ENCODE measurements at places on chromosomes 2 and 18.

- DNase-seq = no peak
Observed at GRCh38 chr2:26088038-26088643, 54.3 kb downstream of the RAB10 start.

DNA sequence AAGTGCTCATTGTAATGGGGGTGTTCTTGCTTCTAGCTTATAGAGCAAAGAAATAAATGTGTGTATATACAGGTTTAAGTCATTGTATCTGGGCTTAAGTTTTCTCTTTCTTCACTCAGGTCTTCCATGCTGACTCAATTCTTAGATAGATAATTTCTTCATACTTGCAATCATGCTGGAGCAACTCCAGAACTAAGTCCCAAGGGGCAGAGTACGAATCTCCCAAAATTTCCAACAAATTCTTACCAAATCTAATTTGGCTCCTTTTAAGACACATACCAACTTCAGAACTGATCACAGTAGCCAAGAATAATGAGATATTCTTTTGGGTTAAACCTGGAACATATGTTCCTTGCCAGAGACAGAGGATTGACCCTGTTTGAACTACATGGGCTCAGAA is 4.3 kb upstream of the SPAG16 start:
- no peak for DNase-seq

DNA sequence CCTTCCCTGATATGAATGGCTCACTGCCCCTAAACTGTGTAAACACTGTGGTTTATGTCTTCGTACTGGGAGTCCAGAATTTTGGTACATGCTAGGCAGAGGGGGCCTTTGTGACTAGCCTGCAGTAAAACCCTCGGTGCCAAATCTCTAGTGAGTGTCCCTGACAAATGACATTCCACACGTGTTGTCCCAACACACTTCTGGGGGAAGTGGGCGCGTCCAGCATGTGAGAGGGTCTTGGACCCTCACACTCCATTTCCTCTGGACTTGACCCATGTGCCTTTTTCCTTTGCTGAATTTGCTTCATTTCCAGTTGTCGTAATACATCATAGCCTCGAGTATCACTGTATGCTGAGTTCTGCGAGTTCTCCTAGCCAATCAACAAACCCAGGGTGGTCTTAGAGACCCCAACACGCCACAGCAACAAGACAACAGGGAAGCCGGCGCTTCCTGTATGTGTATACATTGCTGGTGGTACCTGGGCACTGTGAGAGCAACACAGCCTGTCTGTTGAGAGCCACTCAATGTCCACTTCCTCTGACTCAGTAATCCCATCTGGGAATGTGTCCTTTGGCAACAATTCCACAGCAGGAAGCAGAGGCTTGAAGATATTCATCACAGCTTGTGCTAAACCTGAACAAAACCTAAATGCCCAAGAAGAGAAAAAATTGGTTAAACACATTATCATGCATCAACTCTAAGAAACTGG is 26.9 kb upstream of the SLC66A3 start:
- no peak for DNase-seq

GRCh38 chr2:11465485-11466306 is at the start of gene E2F6:
TSS of gene E2F6 (minus strand) at chr2:11466161. CDS start at chr2:11465879, 282 bp downstream.
- DNase-seq = peak; percentile 94

- DNase-seq = no peak
Observed at GRCh38 chr18:22473366-22473765, 55.7 kb upstream of the CTAGE1 start.

GRCh38 chr18:23415515-23415914 is 37.6 kb upstream of the RIOK3 start:
- DNase-seq = no peak

DNA sequence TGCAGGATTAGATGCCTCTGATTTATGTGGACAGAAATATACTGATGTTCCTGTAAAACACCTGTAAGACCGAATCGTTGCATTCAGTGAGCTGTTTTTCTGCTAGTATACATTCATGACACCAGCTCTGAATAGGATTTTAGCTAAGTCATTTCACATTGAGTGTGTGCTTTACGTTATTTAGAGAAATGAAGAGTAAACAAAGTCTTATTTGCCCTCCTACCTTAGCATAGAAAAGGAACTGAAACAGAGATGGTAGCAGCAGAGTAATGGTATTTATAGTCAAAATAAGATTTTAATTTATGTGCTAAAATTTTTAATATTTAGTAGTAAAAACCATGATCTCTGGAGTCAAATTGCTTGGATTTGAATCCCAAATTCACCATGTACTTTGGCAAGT is 168.0 kb downstream of the CERS6 start:
- no peak for DNase-seq

DNA sequence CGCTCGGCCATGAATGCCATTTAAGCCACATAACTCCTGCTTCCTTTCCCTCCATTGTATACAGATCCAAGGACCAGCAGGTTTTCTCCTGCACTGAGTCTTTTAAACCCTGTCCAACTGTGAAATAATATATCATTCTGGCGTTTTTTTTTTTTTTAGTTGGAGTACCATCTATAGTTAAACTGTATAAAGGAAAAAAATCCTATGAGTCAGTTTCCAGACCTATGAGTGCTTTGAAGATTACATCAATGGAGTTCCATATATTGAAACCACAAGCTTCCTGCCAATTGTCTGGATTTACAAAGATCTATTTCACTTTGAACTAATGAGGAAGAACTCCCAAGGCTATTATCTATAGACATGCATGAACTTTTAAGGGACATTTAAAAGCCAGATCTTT is 2.4 kb upstream of the MALT1 start:
- DNase-seq = no peak

DNA sequence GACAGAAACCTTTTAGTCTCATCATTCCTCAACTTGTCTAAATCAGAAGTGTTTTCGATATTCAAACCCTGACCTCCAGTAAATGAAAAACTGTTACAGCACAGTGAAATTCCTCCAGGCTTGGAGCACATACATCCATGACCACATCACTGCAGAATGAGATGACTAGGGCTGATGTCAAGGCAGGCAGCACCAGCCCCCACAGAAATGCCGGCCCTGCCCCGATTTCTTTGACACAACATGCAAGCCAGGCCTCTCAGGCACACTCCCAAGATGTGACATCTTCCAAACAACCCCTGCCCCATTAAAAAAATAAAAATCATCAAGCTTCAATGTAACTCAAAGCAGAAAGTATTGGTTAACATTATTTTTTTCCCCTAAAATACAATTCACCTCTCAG is 103.3 kb downstream of the CTAGE1 start:
- no peak for DNase-seq

GRCh38 chr18:33987206-33987605 is 237.5 kb downstream of the NOL4 start:
- no peak for DNase-seq

- DNase-seq = peak; percentile 23
Observed at GRCh38 chr2:98778741-98779483, 48.0 kb upstream of the MGAT4A start.

- DNase-seq = no peak
Observed at GRCh38 chr2:58698620-58699019, 457.5 kb upstream of the FANCL start.

- no peak for DNase-seq
Observed at GRCh38 chr18:13366131-13366530, 147.6 kb downstream of the LDLRAD4 start.

DNA sequence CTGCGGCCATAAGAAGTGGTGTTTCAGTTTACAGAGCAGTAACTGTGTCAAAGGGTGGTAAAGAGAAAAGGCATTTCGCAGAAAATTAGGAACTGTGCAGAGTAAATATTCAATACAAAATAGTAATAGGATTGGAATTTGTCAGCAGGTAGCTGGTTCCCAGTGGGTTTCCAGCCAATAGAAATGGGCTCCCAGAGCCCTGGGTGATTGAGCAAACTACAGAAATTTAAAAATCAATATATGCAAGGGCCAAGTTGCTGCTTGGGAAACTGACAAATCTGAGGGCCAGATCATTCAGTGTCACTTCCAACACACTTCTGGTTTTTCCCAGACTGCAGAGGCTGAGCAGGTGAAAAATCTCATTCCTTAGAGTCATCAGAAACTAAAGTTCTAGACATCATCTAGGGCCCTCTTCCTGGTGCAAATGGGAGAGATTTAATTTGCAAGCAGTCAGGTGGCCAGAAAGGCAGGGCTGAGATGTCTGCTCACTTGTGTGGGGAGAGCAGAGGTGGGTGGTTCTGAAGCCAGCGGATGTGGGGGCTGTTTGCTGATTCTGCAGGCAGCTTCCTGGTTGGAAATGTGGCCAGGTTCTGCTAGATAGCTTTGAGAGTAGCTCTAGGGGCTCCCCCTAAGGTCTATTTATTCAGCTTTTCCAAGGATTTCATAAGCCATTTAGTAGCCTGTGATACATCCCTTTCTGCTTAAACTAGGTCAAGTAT is 182.4 kb downstream of the NCK2 start:
- no peak for DNase-seq

GRCh38 chr2:139872032-139872431 is 1091.8 kb upstream of the NXPH2 start:
- no peak for DNase-seq

DNA sequence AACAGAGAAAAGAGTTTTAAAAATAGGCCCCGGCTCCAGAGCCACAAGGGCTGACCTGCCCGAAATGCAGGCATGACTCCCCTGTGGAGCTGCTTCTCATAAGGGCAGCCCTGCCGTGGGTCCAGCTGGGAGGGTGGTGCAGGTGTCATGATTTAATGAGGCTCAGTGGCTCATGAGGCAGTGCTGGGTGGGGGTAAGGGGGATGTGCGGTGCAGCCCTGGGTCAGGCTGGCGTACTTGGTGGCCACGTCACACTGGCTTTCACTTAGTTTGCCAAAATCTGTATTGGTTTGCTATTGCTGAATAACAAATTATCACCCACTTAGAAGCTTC is 33.6 kb downstream of the HJURP start:
- no peak for DNase-seq

GRCh38 chr2:176553685-176554100 is 284.5 kb downstream of the MTX2 start:
- DNase-seq = peak; percentile 76

- DNase-seq = no peak
Observed at GRCh38 chr2:75705921-75706320, 4.8 kb downstream of the GCFC2 start.

- no peak for DNase-seq
Observed at GRCh38 chr2:104028061-104028460, 825.9 kb upstream of the POU3F3 start.

- DNase-seq = no peak
Observed at GRCh38 chr2:134727385-134727784, 8.6 kb upstream of the TMEM163 start.

DNA sequence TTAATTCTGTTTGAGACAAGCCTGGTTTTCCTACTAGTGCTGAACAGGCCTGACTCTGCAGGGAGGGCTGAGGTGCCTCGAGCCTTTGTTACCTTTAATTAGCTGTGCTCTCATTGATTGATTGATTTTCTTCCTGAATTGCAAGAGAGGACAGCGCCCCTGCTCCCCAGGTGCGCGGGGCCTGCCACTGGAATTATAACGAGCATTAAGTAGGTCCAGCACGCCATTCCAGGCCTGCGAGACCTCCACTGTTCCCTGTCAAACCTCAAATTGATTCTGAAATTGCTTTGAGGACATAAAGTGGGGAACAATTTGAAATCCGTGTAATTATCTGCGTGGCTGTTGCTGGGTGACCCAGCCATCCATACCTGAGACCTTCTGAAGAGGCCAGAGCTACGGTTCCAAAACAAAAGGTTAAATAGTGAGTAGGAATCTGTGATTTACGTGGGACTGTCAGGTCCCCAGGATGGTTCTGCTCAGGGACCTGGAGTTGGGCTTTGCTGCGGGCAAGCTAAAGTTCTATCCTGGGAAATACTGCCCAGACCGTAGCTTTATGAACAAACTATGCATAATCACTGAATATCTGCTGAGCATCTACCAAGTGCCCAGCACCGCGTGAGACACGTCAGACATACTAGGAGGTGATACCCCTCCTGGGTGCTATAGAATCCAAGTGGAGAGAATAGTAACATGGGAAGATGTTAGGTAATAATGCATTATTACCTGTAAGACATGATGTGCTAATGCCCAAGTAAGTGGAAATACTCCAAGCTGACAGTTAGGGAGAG is 104.1 kb downstream of the ZBTB7C start:
- DNase-seq = peak; percentile 24

DNA sequence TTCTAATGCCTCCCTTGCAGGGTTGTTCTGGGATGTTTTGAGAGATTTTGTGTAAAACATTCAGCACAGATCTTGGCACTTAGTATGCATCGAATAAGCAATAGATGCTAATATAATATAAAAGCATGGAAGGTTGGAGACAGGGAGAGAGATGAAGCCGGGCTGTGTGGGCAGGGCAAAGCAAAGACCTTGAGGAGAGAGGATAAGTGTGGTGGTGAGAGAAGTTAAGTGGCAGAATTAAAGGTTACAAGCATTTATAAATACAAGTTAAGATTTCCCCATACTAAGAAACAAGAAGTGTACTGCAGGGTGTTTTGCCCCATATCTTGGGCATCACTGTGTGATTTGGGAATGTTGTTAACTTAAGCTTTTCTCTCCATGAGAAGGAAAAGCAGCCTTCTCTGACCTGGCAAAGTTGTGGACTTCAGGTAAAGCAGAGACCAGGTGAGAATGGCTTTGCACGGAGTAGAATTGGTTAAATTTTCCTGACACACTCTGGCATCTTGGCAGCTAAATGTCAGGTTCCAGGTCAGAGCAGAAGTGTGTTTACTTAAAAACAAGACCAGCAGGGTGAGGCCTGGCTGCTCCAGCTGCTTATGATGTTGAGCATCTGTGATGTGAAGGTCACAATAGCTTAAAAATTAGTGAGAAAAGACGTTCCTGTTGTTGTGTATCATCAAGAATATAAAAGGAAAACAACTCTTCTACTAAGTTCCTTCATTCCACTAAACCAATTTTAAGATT is 288.5 kb upstream of the HNMT start:
- no peak for DNase-seq

GRCh38 chr2:121052023-121052422 is 233.0 kb downstream of the TFCP2L1 start:
- no peak for DNase-seq

GRCh38 chr2:218033590-218034496 is 31.0 kb upstream of the TNS1 start:
- DNase-seq = peak; percentile 62

DNA sequence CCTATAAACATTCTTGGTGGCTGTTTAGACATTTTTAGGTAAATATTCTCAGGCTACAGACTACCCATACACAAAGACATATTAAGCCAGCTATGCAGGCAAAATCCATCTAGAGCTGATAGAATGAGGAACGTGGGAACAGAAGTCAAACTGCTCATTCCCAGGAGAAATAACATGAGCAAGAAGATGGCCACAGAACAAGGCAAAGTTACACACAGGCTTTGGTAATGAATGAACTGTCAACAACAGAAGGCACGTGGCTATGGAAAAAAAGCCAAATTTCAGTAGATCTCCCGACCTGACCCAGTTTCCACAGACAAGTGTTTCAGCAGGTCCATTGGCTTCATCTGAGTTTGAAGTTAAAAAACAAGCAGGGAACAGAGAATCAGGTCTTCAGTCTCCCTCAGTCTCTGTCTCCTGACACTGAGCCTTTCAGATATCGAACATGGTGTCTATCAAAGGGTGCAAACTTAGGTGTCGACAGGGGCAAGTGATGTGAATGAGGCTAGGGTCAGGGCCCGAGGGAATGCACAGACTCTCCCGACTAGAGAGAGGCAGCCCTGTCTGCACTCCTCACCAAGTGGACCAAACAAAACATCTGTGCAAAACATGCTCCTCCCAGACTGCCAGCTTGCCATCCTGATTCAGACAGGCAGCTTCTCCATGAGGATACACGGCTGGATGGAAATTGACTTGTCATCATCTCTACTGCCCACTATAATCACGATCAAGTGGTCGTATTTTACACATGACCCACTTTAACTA is 25.9 kb downstream of the SIGLEC15 start:
- no peak for DNase-seq

GRCh38 chr2:126467367-126468054 is 188.4 kb upstream of the GYPC start:
- no peak for DNase-seq

- DNase-seq = no peak
Observed at GRCh38 chr2:233124421-233125080, 64.4 kb downstream of the INPP5D start.
